ENCODE measurements at places on chromosomes 3 and 15.

DNA sequence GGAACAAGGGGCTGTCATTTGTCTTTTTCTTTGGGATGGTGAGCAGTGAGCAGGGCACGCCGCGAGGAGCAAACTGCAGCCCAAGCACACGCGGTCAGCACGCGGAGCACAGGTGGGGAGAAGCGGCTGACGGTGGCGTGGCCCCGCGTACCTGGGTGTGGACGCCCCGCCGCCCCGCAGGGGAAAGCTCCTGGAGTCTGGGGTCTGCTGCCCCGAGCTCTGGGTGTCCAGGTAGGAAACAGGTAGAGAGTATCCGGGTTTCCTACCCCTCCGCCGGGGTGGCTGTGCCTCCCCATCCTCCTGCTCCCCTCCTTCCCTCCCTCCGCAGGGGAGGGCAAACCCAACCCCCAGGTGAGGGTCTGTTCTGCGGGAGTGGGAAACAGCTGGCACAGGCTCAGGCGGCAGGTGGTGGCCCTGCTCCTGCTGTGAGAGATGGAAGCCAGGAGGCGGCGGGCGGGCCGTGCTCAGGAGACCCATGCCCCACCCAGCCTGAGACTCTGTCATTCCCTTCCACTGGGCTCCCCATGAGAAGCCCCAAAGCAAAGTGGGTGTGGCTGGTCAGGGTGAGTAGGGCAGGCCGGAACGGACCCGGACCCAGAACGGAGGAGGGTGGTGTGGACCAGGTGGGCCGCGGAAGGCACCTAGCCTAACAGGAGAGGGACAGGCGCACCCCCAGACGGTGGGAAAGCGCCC lies 56.9 kb upstream of the CGNL1 start:
- DNase-seq = no peak

GRCh38 chr15:21262851-21263425 lies 177.4 kb downstream of the POTEB3 start:
- DNase-seq = no peak

- DNase-seq = no peak
These were observed 844.3 kb downstream of the SI start for GRCh38 chr3:164233951-164234350.

GRCh38 chr3:25648107-25648535 lies 16.6 kb downstream of the TOP2B start:
- peak; percentile 91 for DNase-seq

Measured in activated CD8-positive, alpha-beta memory T cell treated with anti-CD3 and anti-CD28 coated beads for 24 hours (primary cell).